ENCODE measurements at places on chromosomes 12 and 14.

DNA sequence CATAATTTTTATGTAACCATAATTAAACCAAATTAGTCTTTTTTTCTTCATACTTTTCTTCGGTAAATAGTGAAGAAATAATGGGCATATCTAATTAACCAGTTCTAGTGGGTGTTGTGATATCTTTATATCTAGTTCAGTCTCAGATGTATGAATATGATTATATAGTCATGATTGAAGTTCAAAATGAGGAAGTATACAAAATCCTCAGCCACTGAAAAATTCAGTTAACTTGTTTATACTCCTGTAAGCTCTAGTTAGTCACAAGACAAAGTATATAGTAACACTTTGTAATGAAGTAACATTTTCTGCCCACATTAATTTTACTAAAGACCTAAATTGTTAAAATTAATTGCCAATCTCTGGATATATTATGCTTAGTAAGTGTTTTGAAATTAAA, 46.5 kb downstream of the CAND1 start:
- no peak for DNase-seq

- no peak for DNase-seq
Measured at GRCh38 chr12:45518291-45519235, 210.9 kb upstream of the ARID2 start.

GRCh38 chr14:74414403-74415114, 11.5 kb downstream of the SYNDIG1L start:
- DNase-seq, result no peak

DNA sequence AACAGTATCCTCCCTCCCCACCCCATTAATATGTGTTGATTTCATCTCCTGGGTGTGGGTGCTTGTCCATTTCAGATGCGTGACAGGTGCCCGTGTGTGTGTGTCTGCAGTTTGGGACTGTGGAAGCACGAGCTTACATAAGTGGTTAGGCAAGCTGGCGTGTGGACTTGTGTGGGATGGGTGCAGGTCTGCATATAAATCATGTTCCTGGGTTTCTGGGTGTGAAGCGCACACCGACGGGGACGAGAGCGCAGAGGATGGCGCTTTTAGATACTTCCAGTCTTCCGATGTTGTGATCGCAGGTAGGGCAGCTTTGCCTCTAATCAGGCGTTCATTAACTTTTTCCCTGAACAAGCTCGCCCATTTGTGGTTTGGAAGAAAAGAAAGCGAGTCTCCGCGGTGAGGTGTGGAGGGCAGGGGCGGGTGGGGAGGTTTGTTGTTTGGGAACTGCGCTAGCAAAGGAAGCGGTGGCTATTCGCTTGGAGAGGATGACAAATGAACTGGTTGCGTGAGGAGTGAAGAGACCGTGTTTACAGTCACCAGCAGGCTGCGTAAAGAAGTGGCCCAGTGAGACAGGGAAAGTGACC, 865 bp downstream of the RGS6 start:
- no peak for DNase-seq

- DNase-seq, result no peak
Measured at GRCh38 chr14:92584816-92585215, 71.2 kb downstream of the RIN3 start.

GRCh38 chr12:6641131-6641530, 5.4 kb upstream of the LPAR5 start:
- no peak for DNase-seq

GRCh38 chr12:103698752-103699560, 111.9 kb downstream of the STAB2 start:
- peak; percentile 35 for DNase-seq

DNA sequence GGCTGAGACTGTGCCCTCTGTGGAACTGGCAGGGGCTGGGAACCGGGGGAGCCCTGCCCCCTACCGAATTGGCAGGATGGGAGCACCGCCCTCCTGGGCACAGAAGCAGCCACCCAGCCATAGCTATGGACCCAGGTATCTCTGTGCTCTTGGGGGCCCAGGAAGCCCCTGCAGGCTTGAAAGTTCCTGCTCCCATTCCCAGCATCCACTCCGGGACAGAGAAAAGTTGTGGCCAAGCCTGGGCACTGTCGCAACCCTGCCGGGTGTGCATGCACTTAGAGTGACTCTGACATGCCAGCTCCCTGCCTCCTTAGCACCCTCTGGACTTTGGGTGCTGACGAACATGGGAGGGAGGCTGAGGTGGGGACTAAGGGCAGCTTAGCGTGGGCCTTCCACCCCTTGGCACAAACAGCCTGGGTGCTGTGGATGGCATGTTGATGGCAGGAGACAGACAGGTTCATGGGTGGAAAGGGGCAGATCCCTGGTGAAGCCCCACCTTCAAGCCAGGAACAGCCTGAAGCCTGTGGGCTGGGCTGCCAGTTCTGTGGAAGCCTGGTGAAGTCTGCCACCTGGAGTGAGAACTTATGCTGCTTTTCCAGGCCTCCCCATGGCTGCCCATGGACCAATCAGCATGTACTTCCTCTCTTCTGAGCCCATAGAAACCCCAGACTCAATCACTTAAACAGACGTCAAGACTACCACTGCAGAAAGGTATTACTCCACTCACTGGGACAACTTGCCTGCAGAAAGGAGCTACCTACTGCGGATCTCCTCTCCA, 279.0 kb downstream of the ATXN7L3B start:
- DNase-seq, result peak; percentile 22

GRCh38 chr12:131418121-131418520, 292.8 kb upstream of the SFSWAP start:
- no peak for DNase-seq

- no peak for DNase-seq
Measured at GRCh38 chr14:104445832-104446381, 133.7 kb upstream of the C14orf180 start.

- peak; percentile 5 for DNase-seq
Measured at GRCh38 chr12:129467289-129467688, 436.5 kb downstream of the TMEM132D start.

GRCh38 chr12:113241191-113242025, 20.1 kb downstream of the TPCN1 start:
- DNase-seq, result no peak

- DNase-seq, result no peak
Measured at GRCh38 chr12:102052192-102053061, 9.4 kb downstream of the WASHC3 start.

GRCh38 chr14:65333943-65334687, 78.4 kb upstream of the FUT8 start:
- no peak for DNase-seq

GRCh38 chr14:99272632-99272898, 568 bp upstream of the BCL11B start:
- no peak for DNase-seq

GRCh38 chr12:92914170-92914569, 14.9 kb downstream of the EEA1 start:
- DNase-seq, result no peak

- DNase-seq, result no peak
Measured at GRCh38 chr12:10220398-10221077, 7.9 kb downstream of the GABARAPL1 start.

DNA sequence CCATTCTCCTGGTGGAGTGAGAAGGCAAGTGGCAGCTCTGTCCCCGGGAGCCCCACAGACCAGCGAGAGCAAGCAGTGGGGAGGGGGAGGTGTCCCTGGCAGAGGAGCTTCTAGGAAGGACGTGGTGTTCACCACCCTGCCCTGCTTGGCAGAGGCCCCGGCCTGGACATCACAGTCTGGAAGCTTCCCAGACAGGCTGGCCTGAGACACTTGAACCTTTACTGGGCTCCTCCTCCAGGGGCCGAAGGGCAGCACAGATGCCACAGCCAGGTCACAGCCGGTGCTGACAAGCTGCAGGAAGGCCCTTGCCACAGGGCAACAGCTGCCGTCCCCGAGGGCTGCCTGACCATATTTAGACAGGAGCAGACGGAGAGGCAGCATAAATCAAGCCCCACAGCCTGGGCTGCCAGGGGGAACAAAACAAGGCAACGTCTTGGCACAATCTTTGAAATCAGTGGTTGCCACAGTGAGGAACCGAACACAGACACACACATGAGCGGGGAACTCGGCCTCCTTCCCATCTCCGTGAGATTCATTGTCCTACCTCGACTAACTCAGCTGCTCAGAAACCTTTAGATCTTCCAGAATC, 28.5 kb downstream of the PRIMA1 start:
- no peak for DNase-seq

DNA sequence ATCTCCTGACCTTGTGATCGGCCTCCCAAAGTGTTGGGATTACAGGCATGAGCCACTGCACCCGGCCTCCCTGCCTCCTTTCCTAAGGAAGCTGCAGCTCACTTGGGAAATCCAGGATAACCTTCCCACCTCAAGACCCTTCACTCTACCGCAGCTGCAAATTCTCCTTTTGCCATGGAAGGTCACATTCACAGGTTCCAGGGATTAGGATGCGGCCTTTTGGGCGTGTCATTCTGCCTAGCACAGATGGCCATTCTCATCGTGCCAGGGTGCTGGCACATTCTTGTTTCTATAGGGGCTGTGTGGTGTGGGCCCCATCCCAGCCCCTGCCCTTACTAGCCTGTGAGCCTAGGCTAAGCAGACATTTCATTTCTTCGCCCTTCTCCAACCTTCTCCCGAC, 219.9 kb downstream of the CHST11 start:
- DNase-seq, result no peak

DNA sequence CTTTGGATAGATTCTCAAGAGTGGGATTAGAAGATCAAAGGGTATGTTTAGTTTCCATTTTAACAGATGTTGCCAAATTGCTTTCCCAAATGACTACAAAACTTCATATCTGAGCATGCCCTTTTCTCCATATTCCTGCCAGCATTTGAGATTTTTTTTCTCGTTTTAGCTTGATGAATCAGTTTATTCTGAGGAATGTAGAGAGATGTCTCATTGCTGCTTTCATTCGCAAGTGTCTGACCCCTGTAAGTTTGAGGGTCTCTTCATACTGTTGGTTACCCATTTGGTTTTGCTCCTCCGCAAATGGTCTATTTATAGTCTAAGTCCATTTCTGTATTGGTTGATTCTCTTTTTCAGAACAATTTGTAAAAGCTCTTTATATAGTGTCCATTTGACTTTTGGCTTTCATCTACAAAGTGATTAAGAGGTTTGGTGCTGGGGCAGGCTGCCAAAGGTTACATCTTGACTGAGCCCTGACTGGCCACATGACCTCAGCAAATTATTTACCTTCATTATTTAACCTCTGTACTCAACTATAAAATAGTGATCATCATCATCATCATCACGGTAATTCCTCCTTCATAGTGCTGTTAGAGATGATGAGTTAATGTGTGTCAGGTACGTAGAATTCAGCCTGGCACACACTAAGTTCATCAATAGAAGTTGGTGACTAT, 33.6 kb downstream of the HCAR2 start:
- DNase-seq, result no peak

- peak; percentile 20 for DNase-seq
Measured at GRCh38 chr12:16531621-16532020, 74.3 kb downstream of the LMO3 start.

- no peak for DNase-seq
Measured at GRCh38 chr14:89022274-89022673, 197.8 kb downstream of the TTC8 start.

GRCh38 chr14:37988472-37988871, 219.2 kb upstream of the SSTR1 start:
- DNase-seq, result no peak

DNA sequence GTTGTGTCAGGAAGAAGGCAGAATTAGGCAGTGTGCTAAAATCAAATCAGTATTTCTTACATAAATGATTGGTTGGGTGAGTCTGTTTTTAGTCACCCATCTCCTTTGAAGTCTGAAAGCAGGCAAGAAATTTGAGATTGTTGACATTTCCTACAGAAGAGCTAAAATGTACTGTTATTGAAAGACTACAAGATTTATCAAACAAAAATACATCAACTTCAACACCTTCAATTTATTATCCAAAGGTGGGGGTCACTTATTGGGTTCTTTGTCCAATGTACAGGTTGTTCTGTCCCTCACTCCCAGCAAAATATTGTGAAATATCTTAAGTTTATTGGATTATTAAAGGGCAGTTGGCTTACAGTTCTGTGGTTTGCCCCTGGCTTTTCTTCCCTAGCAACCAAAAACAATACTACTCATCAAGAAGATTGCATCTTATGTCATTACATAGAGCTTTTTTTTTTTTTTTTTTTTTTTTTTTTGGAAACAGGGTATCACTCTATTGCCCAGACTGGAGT, 20.6 kb upstream of the PKP2 start:
- DNase-seq, result no peak

DNA sequence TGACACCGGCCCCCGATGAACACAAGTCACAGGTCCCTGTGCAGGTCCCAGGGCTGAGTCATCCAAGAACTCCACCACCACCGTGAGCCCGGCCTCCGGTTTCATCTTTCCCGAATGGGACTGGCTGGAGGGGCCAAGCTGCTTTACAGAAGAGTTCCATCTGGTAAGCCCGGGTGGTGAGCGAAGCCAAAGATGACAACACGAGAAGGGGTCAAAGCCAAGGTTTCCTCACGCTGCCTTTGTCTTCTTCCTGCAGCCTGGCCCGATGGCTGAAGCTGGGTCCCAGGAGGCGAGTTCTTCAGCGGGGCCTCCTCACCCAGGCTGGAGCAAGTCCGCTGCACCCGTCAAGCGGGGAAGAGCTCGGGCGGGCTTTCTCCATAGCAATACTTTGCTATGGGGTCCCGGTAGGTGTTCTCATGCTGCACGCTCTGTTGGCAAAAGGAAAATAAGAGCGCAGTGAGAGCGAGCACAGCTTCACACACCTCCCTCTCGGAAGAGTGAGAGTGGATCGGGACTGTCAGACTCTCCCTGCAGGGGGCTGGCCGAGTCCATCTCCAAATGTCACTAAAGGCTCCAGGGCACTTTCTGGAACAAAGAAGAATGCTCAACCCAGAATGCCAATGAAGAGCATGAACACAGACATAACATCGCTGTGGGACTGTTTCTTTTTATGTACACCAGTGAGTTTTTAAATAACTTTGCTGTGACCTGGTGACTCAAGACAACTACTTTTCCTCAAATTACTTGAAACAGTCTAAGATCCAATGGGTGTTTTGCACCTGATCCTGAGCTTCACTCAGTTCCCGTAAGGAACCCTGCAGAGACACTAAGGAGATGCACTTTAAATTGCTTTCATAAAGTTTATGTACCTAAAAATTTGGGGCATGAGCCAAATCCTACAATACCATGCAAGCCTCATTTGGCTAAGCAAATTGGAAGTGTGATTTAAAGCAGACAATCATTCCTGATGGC, 20.1 kb downstream of the SPRING1 start:
- DNase-seq, result peak; percentile 85

DNA sequence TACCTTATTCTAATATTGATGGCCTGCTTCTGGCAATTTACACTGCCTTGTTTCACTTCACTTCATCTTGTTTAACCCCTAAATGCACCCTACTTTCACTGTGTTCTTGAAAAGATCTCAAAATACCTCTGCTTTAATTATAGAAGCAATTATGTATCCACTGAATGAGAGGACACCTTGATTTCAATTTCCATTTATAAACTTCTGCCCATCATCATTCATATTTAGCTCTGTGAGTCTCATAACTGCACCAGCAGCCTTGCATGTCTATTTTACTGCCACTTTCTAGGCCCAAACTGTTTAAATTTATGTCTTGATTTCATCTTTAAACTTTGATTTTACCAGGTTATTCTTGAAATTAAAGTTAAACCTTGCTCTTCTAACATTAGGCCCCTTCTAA, 7.1 kb upstream of the DNAAF2 start:
- no peak for DNase-seq

- peak; percentile 94 for DNase-seq
Measured at GRCh38 chr12:52191841-52192791, at the start of gene KRT80. Gene KRT80, minus strand, starts transcription at chr12:52192014. Its CDS starts 112 bp downstream, at chr12:52191902.

All from SK-MEL-5 (cell line).